Spinal cord (tissue), 10 donors: ENCODE measurements at places on chromosomes 1 and 21. TPM values are rescaled to one million over a fixed set of nuclear protein-coding genes. Genes with fewer than 3 reads are reported as not detected.

- no peak for DNase-seq
- no peak overlapping the region for H3K27ac ChIP-seq
- H3K27me3 ChIP-seq, result no peaks in the 10 kb centered on the region
- H3K36me3 ChIP-seq, result no peaks in the 10 kb centered on the region
Measured at GRCh38 chr1:70256664-70257063, 35.5 kb downstream of the SRSF11 start.

- peak; percentile 27 for DNase-seq
- H3K27ac ChIP-seq, result no peak overlapping the region
- no peaks in the 10 kb centered on the region for H3K4me1 ChIP-seq
- H3K36me3 ChIP-seq, result no peaks in the 10 kb centered on the region
- H3K4me3 ChIP-seq, result no peak overlapping the region
- H3K27me3 ChIP-seq, result no peaks in the 10 kb centered on the region
Measured at GRCh38 chr1:242800521-242800920, 276.0 kb upstream of the PLD5 start.

- H3K27ac ChIP-seq, result no peak overlapping the region
- peak; percentile 40 for DNase-seq
- no peaks in the 10 kb centered on the region for H3K27me3 ChIP-seq
Measured at GRCh38 chr1:70509996-70510876, 99.2 kb downstream of the CTH start.

- H3K4me3 ChIP-seq, result peak overlapping the region; percentile 37
- no peaks in the 10 kb centered on the region for H3K4me1 ChIP-seq
- peaks cover 2% of the 10 kb centered on the region for H3K27me3 ChIP-seq
- no peaks in the 10 kb centered on the region for H3K36me3 ChIP-seq
- H3K27ac ChIP-seq, result no peak overlapping the region
Measured at GRCh38 chr1:241357366-241358340, 648 bp upstream of the RGS7 start.

DNA sequence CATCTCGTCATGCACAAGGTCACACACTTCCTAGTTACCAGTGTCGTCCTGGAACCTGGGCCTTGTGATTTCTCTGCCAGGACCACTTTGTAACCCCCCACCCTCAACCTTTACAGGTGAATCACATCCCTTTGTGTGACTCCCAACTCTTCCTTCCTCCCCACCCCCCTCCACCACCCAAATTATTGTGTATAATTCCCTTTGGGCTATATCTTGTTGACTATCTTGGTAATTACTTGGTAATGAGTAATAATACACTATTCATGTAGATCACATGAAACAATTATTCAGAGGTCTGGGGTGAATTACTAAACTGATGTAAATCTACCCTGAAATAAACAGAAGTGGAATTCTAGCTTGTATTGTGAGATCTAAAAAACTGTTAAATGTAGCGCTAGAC lies 1.7 kb downstream of the KCNK1 start:
- H3K36me3 ChIP-seq, result no peaks in the 10 kb centered on the region
- H3K4me3 ChIP-seq, result no peak overlapping the region
- no peak for DNase-seq
- H3K4me1 ChIP-seq, result peaks cover 17% of the 10 kb centered on the region

GRCh38 chr1:162632698-162633080 lies 425 bp downstream of the DDR2 start:
- no peaks in the 10 kb centered on the region for H3K27me3 ChIP-seq
- H3K36me3 ChIP-seq, result no peaks in the 10 kb centered on the region
- DNase-seq, result no peak
- H3K4me1 ChIP-seq, result peaks cover 3% of the 10 kb centered on the region
- peak overlapping the region; percentile 92 for H3K27ac ChIP-seq
- peak overlapping the region; percentile 58 for H3K4me3 ChIP-seq

DNA sequence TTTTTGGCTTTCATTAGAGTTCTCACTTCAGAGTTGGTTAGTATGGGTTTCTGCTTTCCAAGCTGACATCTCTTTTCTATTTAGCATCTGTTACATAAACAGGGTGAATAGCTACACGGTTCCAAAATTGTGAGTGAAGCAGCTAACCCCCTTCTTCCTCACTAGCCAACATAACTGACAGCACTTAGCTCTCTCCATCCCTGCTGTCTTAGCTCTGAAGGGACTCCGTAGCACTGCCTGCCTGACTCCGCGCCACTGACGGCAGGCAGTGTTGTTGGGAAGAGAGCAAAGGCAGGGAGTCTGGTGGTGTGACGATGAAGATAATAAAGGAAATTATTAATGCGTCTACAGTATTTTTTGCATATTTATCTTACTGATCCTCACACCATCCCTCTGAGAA lies 247.0 kb downstream of the PTBP2 start:
- H3K4me3 ChIP-seq, result no peak overlapping the region
- DNase-seq, result no peak
- H3K27me3 ChIP-seq, result no peaks in the 10 kb centered on the region
- H3K36me3 ChIP-seq, result no peaks in the 10 kb centered on the region

IVL gene
- not detected for polyA plus RNA-seq

SDC3 gene
- polyA plus RNA-seq, result 403 TPM
